ENCODE measurements at places on chromosomes 1 and 21.

- DNase-seq: no peak
Measured at GRCh38 chr1:82258887-82259286, 458.2 kb downstream of the ADGRL2 start.

DNA sequence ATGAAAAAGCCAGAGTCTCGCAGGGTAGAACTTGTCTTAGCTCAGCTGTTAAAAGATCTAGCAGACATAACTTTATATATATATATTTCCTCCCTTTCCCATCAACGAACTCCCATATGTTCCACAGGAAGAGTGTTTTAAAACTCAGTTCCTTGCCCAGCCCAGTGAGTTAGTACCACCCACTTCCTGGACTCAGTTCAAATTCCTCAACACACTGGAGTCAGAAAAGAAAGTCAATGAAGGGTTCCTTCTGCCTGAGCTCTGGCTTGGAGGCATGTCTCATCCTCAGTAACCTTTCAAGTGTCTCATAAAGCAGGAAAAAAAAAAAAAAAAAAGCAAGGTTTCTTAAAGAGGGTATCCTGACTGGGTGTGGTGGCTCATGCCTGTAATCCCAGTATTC lies 15.6 kb downstream of the TPM3 start:
- DNase-seq: no peak

DNA sequence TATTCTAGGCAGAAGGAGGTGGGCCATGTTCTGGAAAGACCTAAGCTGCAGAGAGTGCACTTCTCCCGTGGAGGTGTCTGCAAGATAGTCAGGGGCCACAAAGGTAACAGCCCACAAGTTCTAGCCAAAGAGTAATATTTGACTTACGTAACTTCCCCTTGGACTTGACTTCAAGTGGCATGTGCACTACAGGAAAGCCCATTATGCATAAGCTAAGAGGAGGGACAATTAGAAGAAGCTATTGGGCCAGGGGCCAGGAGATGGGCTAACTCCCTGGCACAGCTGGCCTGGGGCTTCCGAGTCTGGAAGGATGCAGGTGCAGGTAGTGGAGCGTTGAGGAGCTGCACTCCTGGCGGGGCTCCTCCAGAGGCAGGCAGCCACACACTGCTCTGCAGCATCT lies 58.3 kb downstream of the ERG start:
- no peak for DNase-seq

- DNase-seq: no peak
Measured at GRCh38 chr1:12285496-12286143, 55.8 kb downstream of the VPS13D start.

GRCh38 chr1:208423526-208423925 lies 179.3 kb upstream of the PLXNA2 start:
- DNase-seq: no peak

DNA sequence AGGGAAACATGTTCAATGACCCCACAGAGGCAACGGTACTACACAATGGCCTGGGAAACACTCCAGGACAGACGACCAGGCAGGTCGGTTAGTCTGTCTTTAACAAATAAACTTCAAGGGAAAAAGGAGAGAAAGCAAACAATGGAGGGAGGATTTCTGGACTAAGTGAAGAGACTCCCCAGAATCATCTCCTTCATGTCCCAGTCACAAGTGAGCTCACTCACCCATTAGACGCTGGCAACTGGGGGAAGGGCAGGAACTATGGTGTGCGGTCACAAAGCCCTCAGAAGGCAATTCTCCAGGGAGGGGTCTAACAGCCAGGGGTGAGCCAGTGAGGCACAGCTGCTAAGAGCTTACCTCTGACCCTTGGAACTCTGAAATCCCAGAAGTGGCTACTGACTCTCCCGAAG lies 55.7 kb upstream of the NADK start:
- no peak for DNase-seq

- no peak for DNase-seq
Measured at GRCh38 chr1:87706203-87706602, 377.5 kb downstream of the LMO4 start.

DNA sequence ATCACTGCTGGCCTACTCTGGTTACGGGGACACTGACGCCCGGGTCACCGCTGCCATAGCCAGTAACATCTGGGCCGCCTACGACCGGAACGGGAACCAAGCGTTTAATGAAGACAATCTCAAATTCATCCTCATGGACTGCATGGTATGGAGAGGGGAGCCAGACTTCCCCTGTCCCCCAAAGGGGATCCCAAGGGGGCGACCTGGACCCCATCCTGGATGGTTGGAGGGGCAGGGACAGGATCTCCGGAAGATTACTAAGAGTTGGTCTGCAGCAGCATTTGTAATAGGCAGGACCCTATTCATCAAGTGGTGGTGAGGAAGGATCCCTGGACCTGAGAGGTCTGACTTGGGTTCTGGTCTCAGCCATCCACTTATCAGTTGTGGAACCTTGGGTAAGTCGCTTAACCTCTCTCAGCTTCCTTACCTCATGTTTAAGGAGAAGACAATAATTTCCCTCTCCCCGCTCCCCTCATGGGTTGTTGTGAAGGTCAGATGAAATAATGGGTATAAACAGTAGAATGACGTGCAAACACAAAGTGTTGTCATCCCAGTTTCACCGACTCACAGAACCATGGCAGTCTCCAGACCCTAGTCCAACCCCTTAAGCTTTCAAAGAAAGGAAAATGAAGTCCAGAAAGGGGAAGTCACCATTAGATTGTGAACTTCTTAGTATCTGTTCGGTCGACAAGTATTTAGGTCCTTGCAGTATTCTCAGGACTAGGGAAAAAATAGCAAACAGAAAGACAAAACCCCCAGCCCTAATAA lies 883 bp downstream of the LAMTOR2 start:
- DNase-seq: no peak

- no peak for DNase-seq
Measured at GRCh38 chr1:179510038-179510437, 65.7 kb downstream of the NPHS2 start.

GRCh38 chr21:45050345-45050796 lies 24.0 kb upstream of the ADARB1 start:
- DNase-seq: no peak

DNA sequence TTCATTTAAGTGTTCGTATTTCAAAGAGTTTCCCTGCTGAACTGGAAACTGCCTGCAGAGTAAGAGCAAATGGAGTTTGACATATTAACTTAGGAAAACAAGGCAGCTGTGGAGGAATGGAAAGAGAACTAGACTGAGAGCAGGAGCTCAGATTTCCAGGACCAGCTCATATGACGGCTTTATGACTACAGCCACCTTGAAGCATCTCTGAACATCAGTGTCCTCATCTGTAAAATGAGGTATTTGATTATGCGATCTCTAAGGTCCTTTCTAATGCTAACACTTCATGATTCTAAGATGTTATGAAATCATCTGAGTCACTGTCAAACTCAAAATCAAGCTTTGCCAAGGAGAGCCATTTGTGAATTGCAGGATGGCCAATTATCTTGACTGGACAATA lies 112.3 kb downstream of the PRRX1 start:
- no peak for DNase-seq

DNA sequence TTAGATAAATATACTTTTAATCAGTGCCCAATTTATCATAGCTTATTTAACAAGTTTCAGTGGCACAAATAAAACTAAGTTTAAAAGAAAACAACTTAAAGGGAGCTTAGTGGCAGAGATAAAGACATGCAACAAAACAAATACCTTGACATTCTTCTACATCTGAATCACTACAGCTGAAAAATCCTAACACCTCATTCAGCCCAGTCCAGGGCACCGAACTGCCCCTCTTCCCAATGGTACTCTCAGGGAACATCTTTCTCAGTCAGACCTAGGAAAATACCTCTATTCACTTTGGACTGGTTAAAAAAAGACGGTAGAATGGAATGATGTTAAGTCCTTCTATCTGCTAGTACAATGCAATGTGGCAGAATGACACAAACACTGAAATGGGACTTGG lies 8.3 kb downstream of the OTUD7B start:
- DNase-seq: no peak

Data from T-helper 9 cell (primary cell).